ENCODE measurements at places on chromosomes 11 and 22.

- no peak for DNase-seq
These were observed 1.1 kb upstream of the APOA1 start for GRCh38 chr11:116838321-116839084.

- DNase-seq = no peak
These were observed 19.3 kb downstream of the UPB1 start for GRCh38 chr22:24514241-24515026.

DNA sequence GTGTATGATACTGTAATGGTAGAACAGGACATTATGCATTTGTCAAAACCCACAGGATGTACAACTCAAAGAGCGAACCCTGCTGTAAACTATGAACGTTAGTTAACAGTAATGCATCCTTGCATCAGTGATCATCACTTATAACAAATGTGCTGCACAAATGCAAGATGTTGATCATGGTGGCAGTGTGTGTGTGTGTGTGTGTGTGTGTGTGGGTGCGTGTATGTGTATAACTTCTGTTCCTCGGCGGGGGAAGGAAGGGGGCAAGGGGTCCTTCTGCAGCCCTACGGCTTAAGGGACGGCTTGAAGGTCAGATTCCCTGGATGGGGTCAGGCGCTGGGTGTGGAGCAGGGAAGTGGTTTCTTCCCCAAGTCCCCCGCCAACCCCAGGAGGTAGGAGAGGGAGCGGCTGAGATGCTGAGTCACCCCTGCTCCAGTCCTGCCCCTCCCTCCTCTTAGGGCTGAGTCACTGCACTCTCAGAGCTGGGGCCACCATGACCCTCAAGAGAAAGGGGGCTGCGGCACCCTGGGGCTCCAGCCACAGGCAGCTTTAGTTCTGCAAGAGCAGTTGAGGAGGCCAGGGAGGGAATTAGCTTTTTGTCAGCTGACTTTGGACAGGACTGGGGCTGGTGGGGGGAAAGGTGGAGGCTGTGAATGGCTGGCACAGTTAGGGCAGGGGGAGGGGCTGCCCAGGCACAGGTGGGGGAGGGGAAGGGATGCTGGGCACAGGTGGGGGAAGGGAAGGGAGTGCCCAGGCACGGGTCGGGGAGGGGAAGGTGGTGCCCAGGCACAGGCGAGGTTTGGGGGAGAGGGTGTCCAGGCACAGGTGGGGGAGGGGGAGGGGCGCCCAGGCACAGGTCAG is 8.8 kb upstream of the CTSD start:
- DNase-seq = no peak

DNA sequence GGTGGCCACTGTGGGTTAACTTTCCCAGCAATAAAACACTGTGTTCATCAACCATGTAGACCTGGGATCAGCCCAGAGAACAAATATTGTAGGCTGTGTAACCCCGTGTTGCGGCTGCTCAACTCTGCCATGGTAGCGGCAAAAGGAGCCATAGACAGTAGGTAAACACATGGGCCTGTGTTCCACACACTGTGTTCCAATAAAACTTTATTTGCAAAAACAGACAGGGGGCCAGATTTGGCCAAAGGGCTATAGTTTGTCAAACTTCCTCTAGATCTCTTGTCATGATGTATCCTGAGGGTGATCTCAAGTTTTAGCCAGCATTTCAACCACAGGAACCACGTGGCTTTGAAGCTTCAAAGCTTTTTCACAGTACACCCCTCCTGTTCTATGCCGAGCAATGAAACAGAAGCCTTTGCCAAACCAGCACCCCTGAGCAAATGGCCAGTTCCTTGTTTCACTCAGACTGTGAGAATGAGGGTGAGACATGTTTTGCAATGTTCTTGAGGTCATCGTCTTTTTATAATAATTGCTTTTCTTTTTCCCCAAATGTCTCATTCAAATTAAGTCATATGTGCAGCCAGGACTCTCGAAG is 49.9 kb upstream of the FADD start:
- no peak for DNase-seq

- no peak for DNase-seq
These were observed 388.6 kb downstream of the MN1 start for GRCh38 chr22:27412866-27413445.

DNA sequence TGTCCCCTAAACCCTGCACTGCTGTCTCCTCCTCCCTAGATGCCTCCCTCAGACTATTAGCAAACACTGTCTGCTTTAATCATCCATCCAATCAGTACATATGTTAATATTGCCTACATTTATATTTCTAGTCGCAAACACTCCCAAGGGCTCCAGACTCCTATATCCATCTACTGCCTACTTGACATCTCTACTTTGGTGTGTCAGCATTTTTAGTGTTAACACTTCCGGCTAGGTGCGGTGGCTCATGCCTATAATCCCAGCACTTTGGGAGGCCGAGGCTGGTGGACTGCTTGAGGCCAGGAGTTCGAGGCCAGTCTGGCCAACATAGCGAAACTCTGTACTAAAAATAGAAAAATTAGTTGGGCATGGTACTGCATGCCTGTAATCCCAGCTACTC is 5.5 kb upstream of the THOC5 start:
- DNase-seq = no peak

- no peak for DNase-seq
These were observed 15.9 kb downstream of the LSP1 start for GRCh38 chr11:1868636-1869291.

GRCh38 chr22:30216710-30217109 is 29.8 kb downstream of the LIF start:
- DNase-seq = no peak

DNA sequence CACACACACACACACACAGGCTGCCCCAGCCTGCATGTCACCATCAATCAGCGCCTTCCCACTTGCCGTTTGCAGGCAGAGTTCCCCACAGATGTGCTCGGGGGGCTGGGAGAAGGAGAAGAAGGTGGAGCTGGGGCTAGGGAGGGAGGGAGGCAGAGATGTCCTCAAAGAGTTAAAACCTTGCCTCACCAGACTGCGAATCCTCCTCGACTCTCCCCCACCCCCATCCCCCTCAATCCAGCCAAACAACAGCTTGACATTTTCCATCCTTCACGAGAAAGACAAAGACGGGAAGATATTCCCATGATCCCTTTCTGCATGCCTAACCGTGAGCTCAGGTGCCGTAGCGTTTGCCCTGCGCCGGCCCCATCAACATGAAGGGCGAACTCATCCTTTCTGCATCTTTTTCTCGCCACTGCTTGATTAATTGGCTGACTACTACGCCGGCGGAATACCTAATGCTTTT is 365.5 kb downstream of the MIAT start:
- DNase-seq = no peak

DNA sequence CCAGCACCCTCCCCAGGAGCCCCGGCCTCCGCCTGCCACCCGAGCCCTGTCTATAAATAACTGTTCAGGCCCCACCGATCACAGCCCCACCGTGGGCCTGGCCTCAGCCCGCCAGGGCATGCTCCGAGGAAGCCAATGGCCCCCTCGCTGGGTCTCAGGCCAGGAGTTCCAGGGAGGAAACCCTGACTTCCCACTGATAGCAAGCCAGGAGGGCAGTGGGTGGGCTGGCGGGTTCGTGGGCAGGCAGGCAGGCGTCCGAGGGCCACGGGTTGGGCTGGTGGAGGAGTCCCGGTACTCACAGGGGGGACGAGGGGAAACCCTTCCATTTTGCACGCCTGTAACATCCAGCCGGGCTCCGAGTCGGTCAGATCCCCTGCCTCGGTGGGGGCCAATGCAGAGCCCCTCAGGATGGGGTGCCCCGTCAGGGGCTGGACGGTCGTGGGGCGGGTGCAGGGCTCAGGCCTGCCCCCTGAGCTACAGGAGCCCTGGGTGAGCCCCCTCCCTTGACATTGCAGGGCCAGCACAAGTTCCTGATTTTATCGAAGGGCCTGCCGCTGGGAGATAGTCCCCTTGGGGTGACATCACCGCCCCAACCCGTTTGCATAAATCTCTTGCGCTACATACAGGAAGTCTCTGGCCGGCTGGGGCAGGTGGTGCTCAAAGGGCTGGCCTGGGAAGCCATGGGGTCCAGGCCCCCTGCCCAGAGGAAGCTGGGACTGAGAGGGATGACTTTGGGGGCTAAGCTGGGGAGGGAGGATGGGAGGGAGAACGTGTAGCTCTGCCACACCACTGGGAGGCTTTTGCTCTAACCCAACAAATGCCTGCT is at the start of gene SPI1:
Gene SPI1 (minus strand): TSS at position 538 of the 826 bp plus-strand sequence. CDS start 194 bp downstream, at position 344.
- peak; percentile 49 for DNase-seq

- peak; percentile 94 for DNase-seq
These were observed 110.1 kb downstream of the NOX4 start for GRCh38 chr11:89381094-89381493.

- DNase-seq = no peak
These were observed 16.2 kb downstream of the CSF2RB start for GRCh38 chr22:36929621-36930020.
